Bronchial epithelial cell (primary cell): ENCODE measurements at places on chromosomes 2 and 18.

DNA sequence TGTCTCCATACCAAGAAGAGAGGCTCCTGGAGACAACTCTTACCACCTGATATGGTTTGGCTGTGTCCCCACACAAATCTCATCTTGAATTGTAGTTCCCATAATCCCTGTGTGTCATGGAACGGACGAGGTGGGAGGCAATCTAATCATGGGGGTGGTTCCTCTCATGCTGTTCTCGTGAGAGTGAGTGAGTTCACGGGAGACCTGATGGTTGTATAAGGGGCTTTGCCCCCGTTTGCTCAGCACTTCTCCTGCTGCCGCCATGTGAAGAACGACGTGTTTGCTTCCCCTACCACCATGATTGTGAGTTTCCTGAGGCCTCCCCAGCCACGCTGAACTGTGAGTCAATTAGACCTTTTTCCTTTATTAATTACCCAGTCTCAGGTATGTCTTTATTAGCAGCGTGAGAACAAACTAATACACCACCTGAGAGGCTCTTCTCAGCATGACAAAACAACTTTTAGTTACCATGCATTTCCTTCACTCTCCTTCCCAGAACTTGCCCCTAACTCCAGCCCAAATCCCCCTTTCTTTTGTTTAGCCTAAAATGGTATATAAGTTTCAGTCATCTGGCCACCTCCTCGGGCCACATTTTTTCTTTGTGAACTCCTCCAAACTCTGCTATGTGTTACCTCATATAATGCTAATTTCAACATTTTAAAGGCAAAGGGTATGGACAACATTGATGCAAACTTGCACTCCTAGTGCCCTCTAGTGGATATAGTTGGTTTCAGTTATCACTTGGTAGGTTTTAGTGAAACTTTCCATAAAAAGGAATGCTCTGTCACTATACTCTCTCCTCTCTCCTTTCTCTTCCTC, 58.6 kb upstream of the SLC25A52 start:
- peak; percentile 52 for DNase-seq

GRCh38 chr18:37935086-37935485, 369.5 kb upstream of the CELF4 start:
- no peak for DNase-seq

DNA sequence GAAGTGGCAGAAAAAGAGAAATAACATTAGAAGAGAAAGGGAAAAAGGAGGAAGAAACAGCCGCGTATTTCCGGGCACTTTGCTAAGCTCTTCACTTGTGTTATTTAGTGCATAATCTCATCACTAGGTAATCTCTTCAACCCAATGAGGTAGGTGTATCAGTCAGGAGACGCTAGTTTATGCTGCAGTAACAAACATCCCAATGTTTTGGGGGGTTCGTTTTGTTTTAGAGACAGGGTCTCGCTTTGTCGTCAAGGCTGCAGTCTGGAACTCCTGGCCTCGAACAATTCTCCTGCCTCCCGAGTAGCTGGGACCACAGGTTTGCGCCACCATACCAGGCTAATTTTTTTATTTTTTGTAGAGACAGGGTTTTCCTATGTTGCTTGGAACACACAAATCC, 61.7 kb downstream of the ZFP36L2 start:
- DNase-seq = no peak

- DNase-seq = no peak
Observed at GRCh38 chr2:238855891-238856580, 8.2 kb downstream of the TWIST2 start.

GRCh38 chr2:226600184-226600583, 199.4 kb downstream of the IRS1 start:
- DNase-seq = no peak

GRCh38 chr2:85599468-85600234, 2.8 kb downstream of the TMEM150A start:
- DNase-seq = no peak

GRCh38 chr2:238864207-238865014, 16.5 kb downstream of the TWIST2 start:
- DNase-seq = peak; percentile 92

GRCh38 chr2:48306409-48307284, 223.3 kb upstream of the STON1 start:
- DNase-seq = peak; percentile 80

DNA sequence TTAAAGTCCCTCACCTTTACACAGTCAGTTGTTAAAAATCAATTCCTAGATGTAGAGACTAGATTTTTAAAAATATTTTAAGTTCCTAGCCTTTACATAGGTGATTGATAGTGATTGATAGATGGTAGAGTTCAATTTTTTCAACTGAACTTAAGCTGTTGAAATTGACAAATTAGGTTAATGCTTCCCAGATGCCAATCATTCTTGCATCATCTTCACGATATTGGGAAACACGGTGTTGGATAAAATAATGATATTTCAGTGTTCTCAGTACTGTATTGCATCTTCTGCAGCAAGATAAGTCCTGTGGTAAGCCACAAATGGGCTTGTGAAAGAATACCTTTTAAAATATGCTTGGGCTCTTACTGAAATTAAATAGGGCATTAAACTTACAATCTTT, 667.6 kb downstream of the STK39 start:
- DNase-seq = no peak

GRCh38 chr2:16607301-16607700, 58.3 kb downstream of the CYRIA start:
- no peak for DNase-seq

- DNase-seq = peak; percentile 77
Observed at GRCh38 chr2:236823963-236824362, 254.3 kb downstream of the ACKR3 start.

DNA sequence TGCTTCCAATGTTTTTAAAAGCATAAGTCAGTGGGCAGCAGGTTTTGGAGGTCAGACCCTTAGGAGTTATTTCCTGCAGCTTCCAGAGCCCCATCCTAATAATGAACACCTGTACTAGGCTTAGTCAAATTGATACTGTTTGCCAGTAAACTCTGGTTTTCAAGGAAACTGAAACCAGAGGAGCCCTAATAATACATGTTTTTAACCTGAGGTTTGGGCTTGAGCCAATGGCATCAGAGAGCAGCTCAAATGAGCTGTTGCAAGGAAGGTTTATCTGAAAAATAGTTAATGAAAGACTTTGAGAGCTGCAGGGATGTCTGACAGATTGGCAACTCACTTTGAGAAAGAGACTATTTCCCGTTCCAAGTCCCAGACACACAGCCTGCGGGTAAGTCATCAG, 54.6 kb downstream of the DCC start:
- no peak for DNase-seq

DNA sequence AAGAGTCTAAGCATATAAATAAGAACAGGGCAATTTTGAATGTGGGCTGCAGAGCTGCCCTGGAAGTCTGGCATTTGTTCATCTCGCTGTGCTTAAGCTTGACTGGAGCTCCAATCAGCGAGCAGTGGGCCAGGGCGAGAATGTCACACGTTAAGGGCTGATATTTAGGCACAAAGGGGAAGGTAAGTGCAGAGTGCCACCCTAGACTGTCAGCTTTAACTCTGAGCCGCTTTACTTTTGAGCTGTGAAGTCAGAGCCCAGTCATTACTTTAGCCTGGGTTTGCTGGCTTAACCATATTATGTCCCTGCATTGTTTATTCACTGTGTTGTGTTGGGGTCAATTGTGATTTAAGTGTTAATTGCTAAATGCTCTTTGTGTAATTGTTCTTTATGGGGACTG, 236.1 kb upstream of the SIX3 start:
- no peak for DNase-seq

- peak; percentile 72 for DNase-seq
Observed at GRCh38 chr2:212595036-212595654, 56.5 kb upstream of the ERBB4 start.

- DNase-seq = no peak
Observed at GRCh38 chr18:64119916-64120315, 29.0 kb downstream of the LINC00305 start.

DNA sequence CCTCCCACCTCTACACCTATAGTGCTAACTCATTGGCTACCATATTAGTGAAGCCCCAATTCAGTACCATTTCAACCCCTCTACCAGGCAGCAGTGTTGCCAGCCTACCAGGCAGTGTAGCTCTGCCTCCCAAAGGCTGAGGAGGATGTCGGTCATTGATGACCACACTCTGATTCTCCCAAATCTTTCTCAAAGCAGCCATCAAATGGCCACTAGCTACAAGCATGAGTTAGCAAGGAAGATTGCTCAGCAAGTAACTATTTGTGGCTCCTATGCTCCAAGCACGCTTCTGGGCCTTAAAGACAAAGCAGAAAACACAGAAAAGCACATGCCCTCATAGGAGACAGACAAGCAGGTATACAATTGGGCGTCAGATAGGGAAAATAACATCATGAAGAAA, 42.7 kb upstream of the AFF3 start:
- no peak for DNase-seq

DNA sequence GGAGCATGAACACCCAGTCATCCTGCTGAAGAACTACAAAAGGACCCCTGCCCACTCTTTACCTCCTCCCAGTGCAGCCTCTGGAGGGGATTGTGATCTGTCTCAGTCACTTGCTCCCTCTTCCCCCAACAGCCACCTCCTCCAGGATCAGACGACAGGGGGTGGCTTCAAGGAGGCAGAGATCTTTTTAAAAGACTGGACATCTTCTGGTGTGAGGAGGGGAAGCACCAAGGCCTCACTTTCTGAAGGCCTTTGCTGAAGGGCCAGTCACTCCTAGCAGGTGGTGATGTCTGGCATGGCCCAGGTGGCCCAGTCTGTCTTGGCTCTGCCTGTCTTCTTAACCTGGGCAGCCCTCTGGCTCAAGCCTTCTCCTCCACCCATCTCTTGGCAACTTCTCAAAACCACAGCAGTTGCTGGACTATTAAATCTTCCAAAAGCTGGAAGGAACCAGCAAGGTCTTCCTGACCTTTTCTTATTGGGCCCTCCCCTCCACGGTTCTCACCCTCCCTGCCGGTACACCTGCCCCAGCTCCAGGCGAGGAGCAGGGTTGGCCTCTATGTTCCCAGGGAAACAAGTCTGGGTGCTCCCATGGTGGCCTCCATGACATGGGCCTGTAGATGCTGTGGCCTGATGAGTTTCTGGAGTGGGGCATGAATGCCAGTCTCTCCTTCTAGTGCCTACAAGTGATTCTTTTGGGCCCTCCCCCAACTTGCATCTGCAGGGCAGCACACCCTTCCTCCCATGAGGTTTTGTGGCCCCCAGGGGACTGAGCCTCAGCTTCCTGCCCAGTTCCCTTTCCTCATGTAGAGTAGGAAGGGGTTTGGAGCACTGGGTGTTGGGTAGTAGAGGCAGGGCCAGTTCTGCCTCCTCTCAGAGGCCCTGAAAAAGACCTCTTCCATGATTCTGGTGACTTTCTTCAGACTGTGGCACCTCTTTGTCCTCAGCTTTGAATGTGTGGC, 5.0 kb upstream of the ATP6V1B1 start:
- DNase-seq = no peak

- no peak for DNase-seq
Observed at GRCh38 chr2:181662287-181662686, 5.4 kb upstream of the CERKL start.

DNA sequence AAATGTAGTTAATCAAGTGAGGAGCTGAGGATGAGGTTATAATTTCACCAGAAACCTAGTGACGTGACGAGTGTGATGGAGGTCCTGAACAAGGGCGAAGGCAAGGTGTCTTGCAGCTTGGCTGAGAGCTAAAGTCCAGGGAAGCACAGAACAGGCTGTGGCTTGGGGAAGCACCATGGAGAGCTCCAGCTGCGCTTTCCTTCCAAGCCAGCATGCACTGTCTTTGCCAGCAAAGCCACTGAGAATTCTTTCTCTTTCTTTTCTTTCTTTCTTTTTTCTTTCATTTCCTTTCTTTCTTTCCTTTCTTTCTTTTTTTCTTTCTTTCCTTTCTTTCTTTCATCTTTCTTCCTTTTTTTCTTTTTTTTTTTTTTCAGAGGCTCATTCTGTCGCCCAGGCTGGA, 239.3 kb downstream of the FBXO15 start:
- DNase-seq = peak; percentile 29

DNA sequence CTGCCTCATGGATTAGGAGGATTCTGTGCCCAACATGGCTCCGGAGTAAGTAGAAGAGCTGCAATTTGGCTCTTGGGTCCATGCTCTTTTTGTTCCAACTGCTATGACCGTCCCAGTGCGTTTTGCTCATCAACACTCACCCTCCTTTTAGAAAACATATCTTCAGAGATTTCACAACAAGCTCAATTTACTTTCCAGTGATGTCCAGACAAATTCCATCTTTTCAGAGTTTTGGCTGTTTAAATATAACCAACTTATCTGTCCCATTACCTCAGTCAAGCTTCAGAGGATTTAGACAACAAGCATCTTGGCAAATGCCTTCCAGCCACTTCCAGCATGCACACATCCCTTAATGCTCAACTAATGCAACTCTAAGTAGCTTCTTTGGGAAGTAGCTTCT, 6.9 kb upstream of the SLC14A2 start:
- no peak for DNase-seq

DNA sequence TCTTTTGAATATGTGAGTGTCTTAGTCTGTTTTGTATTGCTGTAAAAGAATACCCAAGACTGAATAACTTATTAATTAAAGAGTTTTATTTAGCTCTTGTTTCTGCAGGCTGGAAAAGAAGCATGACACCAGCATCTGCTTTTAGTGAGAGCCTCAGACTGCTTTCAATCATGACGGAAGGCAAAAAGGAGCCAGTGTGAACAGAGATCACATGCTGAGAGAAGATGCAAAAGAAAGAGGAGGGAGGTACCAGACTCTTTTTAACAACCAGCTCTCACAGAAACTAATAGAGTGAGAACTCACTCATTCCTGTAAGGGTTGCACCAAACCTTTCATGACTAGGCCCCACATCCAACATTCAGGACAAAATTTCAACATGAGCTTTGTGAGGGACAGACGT, 101.6 kb upstream of the HNMT start:
- DNase-seq = no peak

DNA sequence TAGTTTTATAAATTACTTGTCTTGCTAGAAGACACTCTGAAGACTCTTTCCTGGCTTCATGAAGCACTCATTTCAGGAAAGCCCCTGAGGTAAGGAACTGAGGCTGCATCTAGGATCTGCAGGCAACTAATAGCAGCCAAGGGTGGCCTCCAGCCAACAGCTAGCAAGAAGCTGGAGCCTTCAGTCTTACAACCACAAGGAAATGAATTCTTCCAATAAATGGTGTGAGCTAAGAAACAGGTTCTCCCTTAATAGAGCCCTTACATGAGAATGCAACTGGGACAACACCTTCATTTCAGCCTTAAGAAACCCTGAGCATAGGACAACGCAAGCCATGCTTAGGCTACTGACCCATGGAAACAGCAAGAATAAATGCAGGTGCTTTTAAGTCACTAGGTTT, 254.6 kb upstream of the RBBP8 start:
- DNase-seq = no peak

- DNase-seq = no peak
Observed at GRCh38 chr2:240714747-240715725, 23.4 kb downstream of the AQP12A start.

- DNase-seq = peak; percentile 33
Observed at GRCh38 chr2:188983427-188984064, 9.4 kb downstream of the COL3A1 start.

DNA sequence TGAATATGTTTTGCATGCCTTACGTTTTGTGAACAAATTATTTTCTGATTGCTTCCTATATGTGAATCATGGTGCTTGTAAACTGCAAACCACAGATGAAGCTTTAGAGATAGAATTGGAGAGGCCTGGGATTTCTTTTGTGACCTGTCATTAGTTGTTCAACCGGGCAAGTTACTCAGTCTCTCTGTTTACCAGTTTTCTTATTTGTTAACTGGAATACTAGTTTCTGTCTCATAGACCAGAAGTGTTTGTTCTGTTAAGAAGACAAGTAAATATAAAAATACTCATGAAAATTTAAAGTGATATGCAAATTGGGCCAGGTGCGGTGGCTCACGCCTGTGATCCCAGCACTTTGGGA, 27.3 kb downstream of the DGKD start:
- no peak for DNase-seq

GRCh38 chr2:1758171-1758570, 13.9 kb upstream of the PXDN start:
- no peak for DNase-seq

GRCh38 chr2:109352056-109352897, 223.3 kb downstream of the SH3RF3 start:
- DNase-seq = no peak
